NT2/D1 (cell line): ENCODE measurements at places on chromosomes 12 and 14.

DNA sequence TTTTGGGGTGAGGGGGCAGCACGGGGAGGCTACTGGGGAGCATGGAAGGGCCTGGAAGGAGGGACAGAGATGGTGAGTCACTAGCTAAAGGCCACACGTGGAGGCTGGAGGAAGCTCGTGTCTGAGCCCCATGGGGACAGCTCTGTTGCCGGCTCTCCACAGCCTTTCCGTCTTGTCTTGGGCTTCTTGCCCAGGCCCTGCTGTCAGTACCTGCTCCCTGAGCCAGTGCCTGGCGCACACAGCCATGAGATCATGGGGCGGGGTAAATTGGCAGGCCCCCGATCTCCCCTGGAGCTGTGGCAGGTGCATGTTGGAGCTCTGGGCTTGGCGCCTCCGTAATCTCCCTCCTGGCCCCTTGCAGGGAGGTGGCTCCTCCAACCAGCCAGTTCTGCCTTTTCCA, 16.1 kb upstream of the KRT80 start:
- no peak for DNase-seq

DNA sequence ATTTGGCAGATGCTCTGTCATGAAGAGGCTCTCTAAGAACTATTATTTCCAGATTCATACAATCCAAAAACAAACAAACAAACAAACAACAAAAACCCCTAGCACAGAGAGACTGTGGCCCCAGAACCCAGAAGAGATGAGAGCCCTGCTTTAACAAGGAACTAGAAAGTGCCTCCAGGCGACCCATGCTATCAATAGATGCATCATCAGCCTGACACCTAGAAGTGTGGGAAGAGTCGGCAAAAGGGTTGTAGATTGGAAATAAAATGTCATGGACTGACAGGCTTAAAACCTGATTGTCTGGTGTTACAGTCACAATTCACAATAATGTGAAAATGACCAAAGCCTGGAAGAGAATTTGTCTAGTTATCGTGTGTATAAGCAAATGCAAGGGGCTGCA, 50.6 kb upstream of the FLRT2 start:
- DNase-seq: no peak

- no peak for DNase-seq
Observed at GRCh38 chr12:123444092-123445026, 7.9 kb upstream of the RILPL2 start.

DNA sequence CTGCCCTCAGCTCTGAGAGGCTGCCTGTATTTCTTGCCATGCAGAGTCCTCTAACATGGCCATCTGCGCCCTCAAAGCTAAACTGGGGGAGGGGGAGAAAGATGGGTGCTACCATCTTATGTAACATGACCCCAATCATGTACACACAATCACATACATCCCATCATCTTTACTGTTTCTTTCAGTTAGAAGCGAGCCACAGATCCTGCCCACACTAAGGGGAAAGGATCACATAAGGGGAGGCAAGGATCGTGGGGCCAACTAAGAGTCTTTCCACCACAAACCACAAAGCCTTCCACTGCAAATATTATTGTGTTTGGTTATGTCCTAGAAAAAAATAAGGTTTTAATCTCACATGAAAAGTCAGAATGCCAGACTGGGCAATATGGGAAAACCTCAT, 11.8 kb upstream of the AMN1 start:
- DNase-seq: no peak

DNA sequence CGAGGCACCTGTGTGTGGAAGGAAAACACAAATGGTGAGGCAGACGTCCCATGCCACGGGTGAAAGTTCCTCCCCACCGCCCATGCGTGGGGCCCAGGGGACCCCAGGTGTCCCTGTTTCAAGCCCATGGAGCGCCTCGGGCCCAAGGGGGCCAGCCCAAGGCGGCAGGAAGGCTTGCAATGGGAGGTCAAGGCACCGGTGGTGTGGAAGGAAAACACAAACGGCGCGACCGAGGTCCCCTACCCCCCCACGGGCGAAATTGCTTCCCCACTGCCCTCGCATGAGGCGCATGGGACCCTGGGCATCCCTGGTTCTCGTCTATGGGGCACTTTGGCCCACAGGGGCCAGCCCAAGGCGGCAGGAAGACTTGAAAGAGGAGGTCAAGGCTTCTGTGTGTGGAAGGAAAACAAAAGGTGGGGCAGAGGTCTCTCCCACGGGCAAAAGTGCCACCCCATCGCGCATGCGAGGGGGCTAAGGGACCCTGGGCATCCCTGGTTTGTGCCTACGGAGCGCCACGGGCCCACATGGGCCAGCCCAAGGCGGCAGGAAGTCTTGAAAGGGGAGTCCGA, 379.4 kb downstream of the ALG10 start:
- DNase-seq: no peak

DNA sequence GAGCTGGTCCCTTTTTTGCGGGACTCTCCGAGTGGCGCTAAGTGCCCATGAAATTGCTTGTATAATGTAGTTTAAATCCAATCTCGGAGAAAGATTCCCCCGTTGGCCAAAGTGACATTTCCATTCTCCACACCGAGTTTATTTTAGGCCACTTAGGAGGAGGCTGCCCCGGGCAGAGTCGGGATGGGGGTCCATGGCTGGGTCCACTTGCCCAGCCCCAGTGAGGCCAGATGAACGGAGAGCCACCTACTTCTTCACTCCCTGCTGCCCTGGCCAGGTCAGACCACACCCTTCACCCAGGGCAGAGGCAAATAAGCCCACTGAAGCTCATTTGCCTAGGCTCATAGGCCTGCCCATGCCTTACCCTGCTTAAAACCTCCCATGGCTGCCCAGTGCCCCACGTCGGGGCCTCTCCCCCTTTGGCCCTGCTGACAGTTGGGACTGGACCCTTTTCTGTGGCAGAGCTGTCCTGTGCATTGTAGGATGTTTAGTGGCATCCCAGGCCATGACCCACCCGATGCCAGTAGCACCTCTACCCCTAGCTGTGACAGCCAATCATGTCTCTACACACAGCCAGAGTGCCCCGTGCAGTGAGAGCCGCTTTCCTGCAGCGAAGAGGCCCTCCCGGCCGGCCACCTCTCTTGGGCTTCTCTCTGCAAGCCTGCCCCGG, 51.3 kb downstream of the FAM222A start:
- no peak for DNase-seq

- DNase-seq: no peak
Observed at GRCh38 chr14:68274725-68275124, 455.1 kb downstream of the RAD51B start.

DNA sequence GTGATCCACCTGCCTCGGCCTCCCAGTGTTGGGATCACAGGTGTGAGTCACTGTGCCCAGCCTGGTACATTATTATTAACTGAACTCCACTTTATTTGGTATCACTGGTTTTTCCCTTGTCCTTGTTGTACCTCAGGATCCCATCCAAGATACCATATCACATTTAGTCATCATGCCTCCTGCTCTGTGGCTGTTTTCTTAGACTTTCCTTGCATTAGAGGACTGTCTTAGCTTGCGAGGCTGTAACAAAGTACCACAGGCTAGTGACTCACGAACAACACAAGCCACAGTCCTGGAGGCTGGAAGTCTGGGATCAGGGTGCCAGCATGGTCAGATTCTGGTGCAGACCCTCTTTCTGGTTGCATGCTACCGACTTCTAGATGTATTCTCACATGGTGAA, 12.2 kb downstream of the KLC1 start:
- DNase-seq: no peak

DNA sequence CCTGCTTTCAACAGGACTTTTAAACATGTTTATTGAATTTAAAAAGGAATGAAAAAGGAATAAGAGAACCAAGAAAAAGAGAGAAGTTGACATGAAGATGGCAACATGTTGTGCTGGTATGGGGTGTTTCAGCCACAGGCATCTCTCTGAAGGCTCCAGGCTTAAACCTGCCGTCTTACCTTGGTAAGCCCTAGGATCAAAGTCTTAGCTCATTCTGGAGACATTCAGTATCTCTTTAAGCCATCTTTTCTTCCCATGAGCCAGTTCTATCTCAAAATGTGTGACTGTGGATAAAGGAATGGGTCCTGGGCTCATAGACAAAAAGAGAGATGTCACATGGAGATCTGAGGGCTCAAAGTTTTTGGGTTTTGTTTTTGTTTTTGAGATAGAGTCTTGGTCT, 1.6 kb upstream of the TFCP2 start:
- no peak for DNase-seq

- DNase-seq: no peak
Observed at GRCh38 chr14:68657300-68658028, 135.4 kb downstream of the ZFP36L1 start.

DNA sequence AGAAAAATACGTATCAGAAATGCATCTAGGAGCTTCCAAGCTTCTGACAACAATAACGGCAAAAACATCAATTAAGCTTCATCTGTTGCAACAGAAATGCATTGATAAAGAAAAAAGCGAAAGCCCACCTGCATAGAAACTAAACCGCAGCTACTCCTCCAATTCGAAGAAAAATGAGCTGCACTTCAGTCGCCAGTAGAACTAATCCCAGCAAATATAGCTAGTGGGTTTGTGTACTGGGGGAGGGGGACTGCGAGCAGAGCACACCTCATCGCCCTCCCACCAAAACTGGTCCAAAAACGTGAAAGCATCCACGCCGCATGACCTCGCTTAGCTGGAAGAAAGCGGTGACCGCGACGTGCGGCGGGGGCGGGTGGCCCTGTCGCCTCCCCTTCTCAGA, 1.2 kb downstream of the SLC35F4 start:
- no peak for DNase-seq

DNA sequence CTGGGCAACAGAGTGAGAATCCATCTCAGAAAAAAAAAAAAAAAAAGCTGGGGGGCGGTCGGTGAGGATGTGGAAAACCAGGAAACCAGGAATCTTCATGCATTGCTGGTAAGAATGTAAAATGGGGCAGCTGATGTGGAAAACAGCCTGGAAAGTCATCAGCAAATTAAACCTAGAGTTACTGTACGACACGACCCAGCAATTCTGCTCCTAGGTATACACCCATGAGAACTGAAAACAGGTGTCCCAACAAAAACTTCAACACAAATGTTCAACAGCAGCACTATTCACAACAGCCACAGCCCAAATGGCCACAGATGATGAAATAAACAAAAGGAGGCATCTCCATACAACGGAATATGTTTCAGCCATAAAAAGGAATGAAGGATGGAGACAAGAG, 97.3 kb downstream of the NCOR2 start:
- DNase-seq: no peak

DNA sequence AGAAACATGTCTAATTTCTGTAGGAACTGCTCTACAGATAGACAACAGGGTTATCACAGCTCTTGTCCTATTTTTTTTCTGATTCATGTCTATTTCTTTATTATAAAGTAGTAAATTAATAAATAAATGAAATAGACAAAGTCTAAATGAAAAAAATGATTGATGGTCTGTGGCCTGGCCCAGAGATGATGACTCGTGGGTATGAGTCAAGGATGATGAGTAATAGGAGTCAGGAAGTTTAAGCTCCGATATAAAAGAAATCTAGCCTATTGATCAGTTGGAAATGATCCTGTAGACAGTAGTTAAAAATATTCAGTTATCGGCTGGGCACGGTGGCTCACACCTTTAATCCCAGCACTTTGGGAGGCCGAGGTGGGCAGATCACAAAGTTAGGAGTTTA, 90.6 kb upstream of the RTL1 start:
- no peak for DNase-seq
